ENCODE measurements at places on chromosomes 16 and 17. TPM values are rescaled to one million over a fixed set of nuclear protein-coding genes. Genes with fewer than 3 reads are reported as not detected.

- DNase-seq: no peak
These were observed 66.1 kb upstream of the SMURF2 start for GRCh38 chr17:64728041-64728695.

Gene CCL7
- not detected for total RNA-seq

Gene KRT20
- not detected for total RNA-seq

DNA sequence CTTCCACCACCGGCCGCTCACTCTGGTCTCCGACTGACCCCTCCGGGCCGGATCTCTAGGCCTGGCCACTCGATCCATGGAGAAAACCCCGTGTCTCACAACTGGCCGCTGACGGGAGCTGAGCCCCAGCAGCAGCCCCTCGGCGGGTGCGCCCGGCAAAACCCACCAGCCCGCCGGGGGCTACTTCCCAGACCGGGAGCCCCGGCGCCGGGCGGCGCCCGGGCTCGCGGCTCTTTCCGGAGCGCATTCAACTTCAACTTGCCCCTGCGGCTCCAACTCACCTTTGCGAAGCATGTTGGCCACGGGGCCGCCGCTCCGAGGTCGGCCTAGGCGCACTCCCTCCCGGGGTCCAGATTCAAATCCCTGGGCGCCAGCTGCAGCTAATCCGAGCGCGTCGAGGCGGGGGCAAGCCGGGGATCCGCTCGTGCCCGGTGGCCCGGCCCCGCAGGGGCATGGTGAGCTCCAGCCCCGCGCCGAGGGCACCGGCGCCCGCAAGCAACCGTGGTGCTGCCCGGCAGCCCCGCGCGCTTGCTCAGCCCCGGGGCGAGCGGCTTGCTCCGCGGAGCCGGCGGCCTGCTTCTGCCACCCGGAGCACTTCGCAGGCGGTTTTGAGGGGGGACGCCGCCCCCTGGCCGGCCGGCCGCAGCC lies 438 bp downstream of the RTN4RL1 start:
- DNase-seq: no peak

GRCh38 chr16:21088143-21088542 lies 62.5 kb downstream of the DNAH3 start:
- DNase-seq: no peak

Gene PLLP
- 0.26 TPM for total RNA-seq

- DNase-seq: no peak
These were observed 11.8 kb upstream of the PEMT start for GRCh38 chr17:17603178-17603894.

DNA sequence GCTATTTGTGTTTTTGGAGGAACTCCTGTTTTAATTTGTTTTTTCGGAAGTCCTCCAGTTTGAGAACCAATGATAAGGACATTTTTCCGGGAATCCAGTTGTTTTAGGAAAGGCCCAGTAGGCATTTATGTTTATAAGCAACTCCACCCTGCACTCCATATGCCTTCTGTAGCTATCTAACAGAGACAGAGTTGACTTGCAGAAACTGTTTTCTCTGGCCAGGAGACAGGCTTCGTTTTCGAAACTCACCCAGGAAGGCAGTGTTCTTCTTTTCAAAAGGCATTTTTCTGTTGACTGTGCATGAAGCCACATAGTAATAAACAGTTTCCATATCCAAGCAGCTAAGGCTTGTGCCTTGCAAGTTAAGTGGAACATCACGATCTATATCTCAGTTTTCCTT lies 587.1 kb downstream of the WWOX start:
- no peak for DNase-seq

Gene NECAB2
- total RNA-seq: not detected

Gene MARVELD3
- not detected for total RNA-seq

DNA sequence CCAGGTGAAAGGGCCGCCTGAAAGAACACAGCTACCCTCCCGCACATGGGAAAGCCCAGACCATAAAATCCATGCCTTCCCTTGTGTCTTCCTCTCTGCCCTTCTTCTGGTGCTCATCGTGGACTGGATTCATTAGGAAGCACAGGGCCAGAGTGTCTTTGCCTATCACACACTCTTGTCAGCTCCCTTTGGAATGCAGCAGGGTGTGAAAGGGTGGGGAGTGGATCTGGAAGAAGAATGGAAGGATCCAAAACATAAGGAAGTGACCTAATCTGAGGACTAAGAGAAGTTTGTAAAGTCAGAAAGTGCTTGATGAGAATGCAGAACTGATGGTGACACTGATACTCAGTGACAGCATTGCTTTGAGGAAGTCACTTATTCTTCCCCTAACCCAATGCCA lies 1147.3 kb upstream of the GOT2 start:
- DNase-seq: no peak

- DNase-seq: no peak
These were observed 255.0 kb downstream of the CBLN1 start for GRCh38 chr16:49026566-49027181.

DNA sequence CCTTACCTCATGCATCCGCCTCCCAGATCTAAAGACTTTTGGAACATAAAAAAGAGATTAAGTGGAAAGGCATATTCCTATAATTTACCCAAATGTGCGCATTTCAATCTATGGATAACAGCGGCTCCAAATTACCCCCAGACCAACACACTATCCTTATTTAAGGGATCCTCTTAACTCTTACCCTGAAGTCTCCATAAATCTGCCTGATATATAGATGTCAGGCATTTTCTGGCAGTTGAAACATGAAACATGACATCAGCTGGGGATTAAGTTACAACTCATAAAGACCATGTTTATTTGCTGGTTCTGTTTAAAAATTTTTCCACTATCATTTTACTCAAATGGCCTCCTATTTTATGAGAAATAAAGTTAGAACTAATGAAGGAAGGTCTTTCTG lies 478.5 kb upstream of the SALL1 start:
- DNase-seq: no peak
